ENCODE measurements at places on chromosomes 1 and 21. TPM values are rescaled to one million over a fixed set of nuclear protein-coding genes. Genes with fewer than 3 reads are reported as not detected.

DNA sequence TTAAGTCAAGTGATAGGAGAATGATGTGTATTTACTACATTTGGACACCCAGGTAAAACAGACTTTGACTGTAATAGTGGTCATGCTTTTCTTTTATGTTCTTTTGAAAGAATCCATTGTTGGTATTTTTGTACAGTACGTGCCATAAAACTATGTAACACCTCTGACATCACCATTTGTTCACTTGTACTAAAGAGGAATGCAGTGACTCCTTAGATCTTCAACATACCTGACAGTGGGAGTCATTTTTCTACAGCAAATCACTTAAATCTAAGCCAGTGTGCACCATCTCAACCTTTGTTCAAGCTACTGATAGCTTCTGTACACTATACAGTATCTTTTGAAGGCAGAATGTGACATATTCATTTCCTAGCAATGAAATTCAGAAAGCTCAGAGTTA, 6.3 kb upstream of the PLD5 start:
- H3K4me1 ChIP-seq = no peaks in the 10 kb centered on the region
- no peaks in the 10 kb centered on the region for H3K36me3 ChIP-seq
- H3K27me3 ChIP-seq = no peaks in the 10 kb centered on the region
- H3K4me3 ChIP-seq = no peak overlapping the region

DNA sequence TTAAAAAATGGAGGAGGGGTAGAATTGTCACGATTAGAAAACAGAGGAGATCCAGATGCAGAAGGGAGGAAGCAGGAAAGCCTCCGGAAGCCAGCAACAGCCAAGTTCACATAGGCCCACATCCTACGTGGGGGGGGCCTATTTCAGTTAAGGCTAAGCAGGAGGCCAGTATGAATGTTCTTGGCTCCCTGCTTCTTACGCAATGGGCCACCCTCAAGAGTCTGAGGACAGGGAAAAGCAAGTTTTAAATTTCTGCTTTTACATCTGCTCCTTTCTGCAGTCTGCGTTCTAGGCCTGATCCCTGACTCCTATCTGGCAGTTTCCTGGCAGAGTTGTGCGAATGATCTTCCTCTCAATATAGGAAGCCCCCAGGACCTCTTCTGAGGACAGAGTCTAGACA, 30.6 kb downstream of the RABIF start:
- H3K27ac ChIP-seq = peak overlapping the region; percentile 64
- H3K36me3 ChIP-seq = no peaks in the 10 kb centered on the region
- peak; percentile 82 for DNase-seq
- H3K4me3 ChIP-seq = no peak overlapping the region

DNA sequence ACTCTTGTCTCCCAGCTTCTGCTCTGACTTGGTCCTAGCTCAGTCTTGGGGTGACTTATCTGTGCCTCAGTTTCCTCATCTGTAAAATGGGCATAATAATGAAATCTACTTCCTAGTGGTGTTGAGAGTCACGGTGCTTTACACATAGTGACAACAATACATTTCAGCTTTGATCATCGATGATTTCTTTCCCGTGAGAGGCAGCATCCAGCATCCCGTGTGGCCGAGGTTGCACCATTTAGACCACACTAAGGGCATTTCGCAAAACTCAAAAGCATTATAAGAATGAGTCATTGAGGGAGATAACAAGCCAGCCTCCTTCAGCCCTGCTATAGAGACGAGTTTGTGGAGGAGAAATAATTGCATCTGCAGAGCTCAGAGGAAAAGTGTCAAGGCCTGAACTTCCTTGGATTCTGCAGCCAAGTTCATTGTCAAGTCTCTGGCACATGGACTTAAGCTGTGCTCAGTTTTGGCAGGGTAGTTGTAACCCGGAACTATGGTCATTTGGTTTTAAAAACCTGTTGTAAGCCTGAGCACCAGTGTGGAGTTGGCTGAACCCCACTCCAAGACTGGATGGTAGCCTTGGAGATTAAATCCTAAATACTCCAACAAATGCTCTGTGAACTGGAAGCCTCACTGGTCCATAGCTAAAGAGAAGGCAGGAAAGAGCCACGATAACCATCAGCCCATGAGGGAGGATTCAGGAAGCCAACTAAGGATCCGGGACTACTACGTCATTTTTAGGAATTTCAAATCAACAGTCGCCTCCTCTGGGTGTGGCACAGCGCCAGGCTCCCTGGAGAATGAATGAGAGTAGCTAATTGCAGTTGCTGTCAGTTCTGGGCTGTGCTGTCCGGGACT, 64.2 kb downstream of the TCP10L start:
- H3K36me3 ChIP-seq = no peaks in the 10 kb centered on the region
- H3K27me3 ChIP-seq = no peaks in the 10 kb centered on the region
- no peak overlapping the region for H3K4me3 ChIP-seq
- H3K27ac ChIP-seq = peak overlapping the region; percentile 85
- H3K4me1 ChIP-seq = no peaks in the 10 kb centered on the region

PGLYRP3 gene
- not detected for total RNA-seq

GRCh38 chr1:187987236-187987776, 1158.6 kb downstream of the PLA2G4A start:
- no peak overlapping the region for H3K4me3 ChIP-seq
- H3K4me1 ChIP-seq = no peaks in the 10 kb centered on the region
- no peak overlapping the region for H3K27ac ChIP-seq
- no peaks in the 10 kb centered on the region for H3K27me3 ChIP-seq
- no peaks in the 10 kb centered on the region for H3K36me3 ChIP-seq
